Activated CD4-positive, alpha-beta T cell treated with anti-CD3 and anti-CD28 coated beads, Interleukin-2, amount 10 ng/mL, durations not matched to agents 24 days and 14 days (primary cell): ENCODE measurements at places on chromosomes 13 and 19. TPM values are rescaled to one million over a fixed set of nuclear protein-coding genes. Genes with fewer than 3 reads are reported as not detected.

GRCh38 chr13:88014527-88014926, 343.4 kb downstream of the SLITRK5 start:
- no peaks in the 10 kb centered on the region for H3K36me3 ChIP-seq
- no peaks in the 10 kb centered on the region for H3K4me1 ChIP-seq
- no peak for DNase-seq

- H3K4me3 ChIP-seq: peak overlapping the region; percentile 30
- peaks cover 15% of the 10 kb centered on the region for H3K36me3 ChIP-seq
- H3K27ac ChIP-seq: peak overlapping the region; percentile 88
- DNase-seq: peak; percentile 74
- peaks cover 47% of the 10 kb centered on the region for H3K4me1 ChIP-seq
Observed at GRCh38 chr19:16073988-16074387, 2.3 kb upstream of the TPM4 start.

DNA sequence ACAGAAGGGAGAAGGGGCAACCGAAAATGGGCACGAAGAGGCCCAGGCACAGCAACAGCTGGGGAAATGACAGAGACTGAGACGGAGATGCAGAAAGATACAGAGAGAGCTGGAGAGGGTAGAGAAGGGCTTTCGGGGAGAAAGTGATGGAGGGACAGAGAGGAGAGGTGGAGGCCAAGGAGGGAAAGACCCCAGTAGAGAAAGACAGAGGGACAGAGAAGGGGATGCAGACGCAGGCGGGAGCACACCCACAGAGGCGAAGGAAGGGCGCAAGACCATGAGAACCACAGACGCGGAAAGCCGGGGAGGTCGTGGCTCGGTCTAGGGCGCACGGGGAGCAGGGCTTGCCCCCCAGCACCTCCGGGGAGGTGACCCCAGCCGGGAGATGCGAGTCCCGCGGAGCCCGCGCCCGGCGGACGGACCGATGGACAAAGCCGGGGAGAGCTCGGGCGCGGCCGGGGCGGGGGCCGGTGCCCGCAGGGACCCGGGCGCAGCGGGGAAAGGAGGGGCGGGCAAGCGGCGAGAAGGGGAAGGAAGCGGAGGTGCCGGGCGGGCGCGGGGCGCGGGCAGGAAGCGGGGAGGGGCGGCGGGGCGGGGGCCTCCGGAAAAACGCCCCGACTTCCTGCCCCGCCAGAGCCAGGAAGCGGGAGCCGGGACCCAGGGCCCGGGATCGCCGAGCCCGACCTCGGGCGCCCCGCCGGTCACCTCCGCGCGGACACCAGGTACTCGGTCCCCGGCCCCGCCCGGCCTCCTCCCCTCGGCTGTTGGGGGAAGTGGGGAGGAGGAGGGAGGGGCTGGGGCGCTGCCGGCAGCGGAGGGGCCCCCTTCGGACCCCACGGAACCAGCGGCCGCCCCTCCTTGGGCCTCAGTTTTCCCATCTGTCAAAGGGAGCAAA, at the start of gene ARHGEF1:
Gene ARHGEF1 (plus strand): TSS at position 617 of the 895 bp plus-strand sequence. CDS start 4,899 bp downstream, outside the sequence.
- H3K4me1 ChIP-seq: peaks cover 41% of the 10 kb centered on the region
- H3K4me3 ChIP-seq: peak within 1 kb of the TSS; percentile 92
- H3K27me3 ChIP-seq: no peaks in the 10 kb centered on the region
- peaks cover 30% of the 10 kb centered on the region for H3K36me3 ChIP-seq

DNA sequence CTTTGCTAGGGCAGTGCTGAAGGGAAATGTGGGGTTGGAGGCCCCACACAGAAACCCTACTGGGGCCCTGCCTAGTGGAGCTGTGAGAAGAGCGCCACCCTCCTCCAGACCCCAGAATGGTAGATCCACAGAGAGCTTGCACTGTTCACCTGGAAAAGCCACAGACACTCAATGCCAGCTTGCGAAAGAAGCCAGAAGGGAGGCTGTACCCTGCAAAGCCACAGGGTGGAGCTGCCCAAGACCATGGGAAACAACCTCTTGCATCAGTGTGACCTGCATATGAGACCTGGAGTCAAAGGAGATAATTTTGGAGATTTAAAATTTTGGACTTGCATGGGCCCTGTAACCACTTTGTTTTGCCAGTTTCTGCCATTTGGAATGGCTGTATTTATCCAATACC, 615.4 kb upstream of the MIR17HG start:
- no peak for DNase-seq
- no peaks in the 10 kb centered on the region for H3K4me1 ChIP-seq
- no peaks in the 10 kb centered on the region for H3K27me3 ChIP-seq
- H3K4me3 ChIP-seq: no peak overlapping the region
- H3K27ac ChIP-seq: no peak overlapping the region
- no peaks in the 10 kb centered on the region for H3K36me3 ChIP-seq

DNA sequence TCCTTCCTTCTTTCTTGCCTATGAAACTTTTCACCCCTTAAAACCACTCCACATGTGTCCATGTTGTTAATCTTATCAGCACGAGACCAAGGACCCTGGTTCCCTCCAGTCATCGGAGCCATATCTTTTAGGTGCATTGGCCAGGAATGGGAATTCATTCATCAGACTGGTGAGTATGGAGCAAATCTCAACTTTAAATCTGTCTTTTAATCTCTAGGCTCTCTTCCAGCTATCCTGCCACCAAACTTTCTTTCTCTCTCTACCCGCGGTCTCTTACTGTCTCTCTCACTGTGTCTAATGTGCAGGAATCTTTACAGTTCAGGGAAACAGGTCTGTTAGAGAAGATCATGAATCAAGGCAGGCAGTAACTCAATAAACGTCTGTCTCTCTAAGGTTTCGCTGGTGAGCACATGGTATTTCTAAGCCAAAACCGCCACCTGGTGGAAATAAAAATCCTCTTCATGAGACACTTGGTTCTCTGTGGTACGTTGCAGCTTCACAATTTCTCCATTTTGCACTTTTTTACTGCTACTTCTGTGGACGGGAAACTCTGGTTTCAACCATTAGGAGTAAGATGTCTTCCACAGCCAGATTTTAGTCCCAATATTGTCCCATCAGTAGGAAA, 16.1 kb downstream of the LGALS16 start:
- H3K4me3 ChIP-seq: no peak overlapping the region
- DNase-seq: peak; percentile 88

DNA sequence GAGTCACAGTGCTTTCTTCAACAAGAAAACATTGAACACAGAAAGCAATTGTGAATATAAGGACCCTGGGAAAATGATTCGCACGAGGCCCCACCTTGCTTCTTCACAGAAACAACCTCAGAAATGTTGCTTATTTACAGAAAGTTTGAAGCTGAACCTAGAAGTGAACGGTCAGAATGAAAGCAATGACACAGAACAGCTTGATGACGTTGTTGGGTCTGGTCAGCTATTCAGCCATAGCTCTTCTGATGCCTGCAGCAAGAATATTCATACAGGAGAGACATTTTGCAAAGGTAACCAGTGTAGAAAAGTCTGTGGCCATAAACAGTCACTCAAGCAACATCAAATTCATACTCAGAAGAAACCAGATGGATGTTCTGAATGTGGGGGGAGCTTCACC, 15.7 kb downstream of the ZNF175 start:
- H3K36me3 ChIP-seq: peaks cover 72% of the 10 kb centered on the region
- no peaks in the 10 kb centered on the region for H3K27me3 ChIP-seq
- H3K4me3 ChIP-seq: no peak overlapping the region
- DNase-seq: no peak

GRCh38 chr19:32403291-32403995, 2.1 kb upstream of the DPY19L3 start:
- H3K27ac ChIP-seq: no peak overlapping the region
- H3K27me3 ChIP-seq: no peaks in the 10 kb centered on the region
- H3K4me1 ChIP-seq: peaks cover 6% of the 10 kb centered on the region
- no peak for DNase-seq

DNA sequence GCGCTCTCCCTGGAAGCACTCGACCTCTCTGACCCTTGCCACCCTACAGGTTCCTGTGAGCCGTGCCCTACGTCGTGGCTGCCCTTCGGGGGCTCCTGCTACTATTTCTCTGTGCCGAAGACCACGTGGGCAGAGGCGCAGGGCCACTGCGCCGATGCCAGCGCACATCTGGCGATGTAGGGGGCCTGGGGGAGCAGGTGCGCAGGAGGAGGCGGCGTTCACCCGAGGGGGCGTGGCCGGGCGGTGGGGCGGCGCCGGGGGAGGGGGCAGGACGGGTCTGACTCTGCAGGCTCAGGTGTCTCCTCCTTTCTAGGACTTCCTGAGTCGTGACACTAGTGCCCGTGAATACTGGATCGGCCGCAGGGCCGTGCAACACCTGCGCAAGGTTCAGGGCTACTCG, 26.4 kb downstream of the CLEC4M start:
- no peak overlapping the region for H3K27ac ChIP-seq
- no peaks in the 10 kb centered on the region for H3K36me3 ChIP-seq
- peaks cover 2% of the 10 kb centered on the region for H3K4me1 ChIP-seq
- H3K27me3 ChIP-seq: peaks cover 26% of the 10 kb centered on the region

DNA sequence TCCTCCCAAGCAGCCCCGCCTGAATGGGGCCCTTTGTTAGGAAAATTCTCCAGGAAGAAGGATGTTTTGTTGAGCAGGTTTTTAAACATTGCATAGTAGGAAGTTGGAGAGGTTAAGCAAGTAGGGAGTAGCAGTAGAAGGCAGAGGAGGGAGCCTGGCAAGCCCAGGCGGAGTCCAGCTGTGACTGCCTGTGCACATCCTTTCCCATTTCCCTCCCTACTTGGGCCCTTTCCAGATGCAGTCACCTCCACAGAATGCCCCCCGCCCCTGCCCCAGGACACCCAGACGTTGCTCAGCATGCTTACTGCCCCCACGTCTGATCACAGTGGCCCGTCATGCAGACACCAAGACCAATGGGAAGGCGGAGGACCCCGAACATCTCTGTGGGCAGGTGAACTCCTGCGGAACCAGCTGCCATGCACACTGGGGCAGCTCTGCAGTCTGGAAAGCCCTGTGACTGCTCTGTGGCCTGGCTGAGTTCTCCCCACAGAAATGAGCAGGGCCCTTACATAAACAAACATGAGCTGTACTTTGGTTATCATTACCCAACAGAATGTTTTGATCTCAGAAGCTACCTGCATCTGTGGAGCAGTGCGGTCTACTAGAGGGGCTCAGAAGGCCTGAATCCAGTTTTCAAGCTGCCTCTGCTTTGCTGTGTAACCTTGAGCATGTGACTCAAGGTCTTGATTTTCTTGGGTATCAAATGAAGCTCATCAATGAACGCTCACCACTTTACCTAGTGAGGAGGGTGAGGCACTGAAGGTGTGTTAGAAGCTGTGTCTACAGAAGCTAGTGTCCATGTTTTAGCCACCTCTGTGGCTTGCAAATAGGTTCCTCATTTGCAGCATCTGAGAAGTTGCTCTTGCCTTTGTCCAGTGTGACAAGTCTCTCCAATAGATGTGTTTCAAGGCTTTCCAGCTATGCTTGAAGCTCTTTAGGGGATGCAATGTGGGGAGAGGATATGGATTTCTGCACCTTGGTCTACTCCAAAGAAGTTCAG, 84.2 kb downstream of the TNFRSF19 start:
- H3K36me3 ChIP-seq: no peaks in the 10 kb centered on the region
- no peak overlapping the region for H3K27ac ChIP-seq
- no peak for DNase-seq
- H3K27me3 ChIP-seq: peaks cover 24% of the 10 kb centered on the region

GRCh38 chr13:107977071-107977574, 238.2 kb downstream of the LIG4 start:
- no peaks in the 10 kb centered on the region for H3K4me1 ChIP-seq
- no peak overlapping the region for H3K27ac ChIP-seq
- DNase-seq: no peak
- H3K27me3 ChIP-seq: no peaks in the 10 kb centered on the region
- no peaks in the 10 kb centered on the region for H3K36me3 ChIP-seq

DNA sequence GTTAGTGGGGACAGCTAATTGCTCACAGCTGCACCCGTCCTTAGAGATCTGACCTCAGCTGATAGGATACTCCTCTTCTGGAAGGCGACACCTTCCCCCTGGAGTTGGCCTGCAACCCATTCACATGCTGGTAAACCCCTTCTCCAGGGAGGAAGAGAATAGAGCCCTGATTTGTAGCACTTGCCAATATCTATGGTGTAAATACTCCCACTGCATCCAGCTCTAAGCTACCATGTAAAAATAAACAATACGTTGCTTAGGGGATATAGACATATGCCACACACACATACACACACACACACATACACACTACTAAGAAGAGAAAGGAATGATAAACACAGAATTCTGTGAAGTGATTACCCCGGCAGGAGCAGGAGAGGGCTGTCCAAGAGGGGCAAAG, 49.4 kb upstream of the KCTD15 start:
- no peaks in the 10 kb centered on the region for H3K36me3 ChIP-seq
- H3K4me3 ChIP-seq: no peak overlapping the region
- DNase-seq: no peak
- no peaks in the 10 kb centered on the region for H3K4me1 ChIP-seq
- H3K27ac ChIP-seq: no peak overlapping the region

- H3K4me3 ChIP-seq: no peak overlapping the region
- no peak overlapping the region for H3K27ac ChIP-seq
- no peaks in the 10 kb centered on the region for H3K36me3 ChIP-seq
Observed at GRCh38 chr19:54335164-54335563, 3.8 kb downstream of the LILRA4 start.

GRCh38 chr13:21478881-21479808, 20.0 kb upstream of the ZDHHC20 start:
- peaks cover 10% of the 10 kb centered on the region for H3K4me1 ChIP-seq
- H3K27me3 ChIP-seq: peaks cover 3% of the 10 kb centered on the region
- H3K4me3 ChIP-seq: peak overlapping the region; percentile 31
- H3K27ac ChIP-seq: no peak overlapping the region
- H3K36me3 ChIP-seq: no peaks in the 10 kb centered on the region
- DNase-seq: peak; percentile 89

DNA sequence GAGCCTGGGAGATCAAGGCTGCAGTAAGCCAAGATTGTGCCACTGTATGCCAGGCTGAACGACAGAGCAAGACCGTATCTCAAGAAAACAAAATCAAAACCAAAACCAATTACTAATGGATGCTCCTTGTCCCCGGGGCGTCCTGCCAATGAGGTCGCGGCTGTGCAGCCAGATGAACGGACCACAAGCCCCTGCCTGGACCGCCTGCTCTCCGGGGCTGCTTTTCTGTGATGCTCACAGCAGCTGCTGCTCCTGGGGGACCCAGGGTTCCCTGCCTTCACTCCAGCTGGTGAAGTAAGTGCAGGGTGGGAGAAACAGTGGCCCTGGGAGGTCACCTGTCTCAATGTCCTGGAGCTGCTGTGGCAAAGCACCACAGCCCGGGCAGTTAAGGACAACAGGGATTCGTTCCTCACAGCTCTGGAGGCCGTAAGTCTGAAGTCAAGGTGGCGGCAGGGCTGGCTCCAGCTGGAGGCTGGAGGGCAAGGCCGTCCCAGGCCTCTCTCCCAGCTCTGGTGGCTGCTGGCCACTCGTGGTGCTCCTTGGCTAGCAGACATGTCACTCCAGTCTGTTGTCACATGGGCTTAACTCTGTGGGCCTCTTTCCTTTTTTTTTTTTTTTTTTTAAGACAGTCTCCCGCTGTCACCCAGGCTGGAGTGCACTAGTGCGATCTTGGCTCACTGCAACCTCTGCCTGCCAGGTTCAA, 10.1 kb downstream of the COPE start:
- DNase-seq: no peak
- H3K27ac ChIP-seq: no peak overlapping the region
- no peak overlapping the region for H3K4me3 ChIP-seq
- H3K27me3 ChIP-seq: no peaks in the 10 kb centered on the region
- H3K36me3 ChIP-seq: peaks cover 28% of the 10 kb centered on the region

GRCh38 chr19:32339988-32340874, 5.2 kb upstream of the ZNF507 start:
- no peak overlapping the region for H3K27ac ChIP-seq
- H3K36me3 ChIP-seq: no peaks in the 10 kb centered on the region
- peaks cover 8% of the 10 kb centered on the region for H3K27me3 ChIP-seq
- no peak overlapping the region for H3K4me3 ChIP-seq
- H3K4me1 ChIP-seq: peaks cover 3% of the 10 kb centered on the region

LRRC4B gene
- total RNA-seq: 0.12 TPM in 1 of 2 replicates, not detected in the other

APOC1 gene
- 1.8 and 2.1 TPM in 2 replicates for total RNA-seq

CALM3 gene
- total RNA-seq: 477 and 479 TPM in 2 replicates

INSR gene
- 1.7 and 1.9 TPM in 2 replicates for total RNA-seq

BCL2L12 gene
- total RNA-seq: 69.3 and 72.0 TPM in 2 replicates
